Activated CD8-positive, alpha-beta memory T cell treated with anti-CD3 and anti-CD28 coated beads, Interleukin-2, amount 10 ng/mL, durations not matched to agents 7 days and 5 days (primary cell): ENCODE measurements at places on chromosomes 12 and 14. TPM values are rescaled to one million over a fixed set of nuclear protein-coding genes. Genes with fewer than 3 reads are reported as not detected.
A peak's percentile ranks its signal among the peaks of the same experiment; 100 is the strongest.

The ADAM20 gene
- total RNA-seq = 0.53 TPM

The KRT82 gene
- total RNA-seq = not detected

The CLEC4D gene
- total RNA-seq = not detected

The TAS2R42 gene
- not detected for total RNA-seq

The COL2A1 gene
- total RNA-seq = 0.33 TPM

DNA sequence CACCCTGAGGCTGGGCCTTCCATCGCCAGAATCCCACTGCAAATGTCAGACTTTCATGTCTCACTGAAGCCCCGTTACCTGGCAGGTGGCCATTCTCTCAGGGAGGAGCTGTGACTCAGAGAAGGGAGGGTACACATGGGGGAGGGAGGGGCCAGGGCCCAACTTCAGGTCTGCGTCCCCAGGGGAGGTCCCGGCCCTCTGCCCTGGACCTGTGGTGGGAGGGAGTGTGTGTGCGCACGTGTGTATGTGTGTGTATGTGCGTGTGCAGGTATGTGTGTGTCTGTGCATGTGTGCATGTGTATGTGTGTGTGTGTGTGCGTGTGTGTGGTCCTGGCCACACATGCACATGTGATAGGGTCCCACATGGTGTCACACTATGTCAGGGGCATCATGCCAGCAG lies 50.9 kb downstream of the MVK start:
- no peaks in the 10 kb centered on the region for H3K36me3 ChIP-seq
- no peaks in the 10 kb centered on the region for H3K4me1 ChIP-seq
- H3K27ac ChIP-seq = no peak overlapping the region
- no peak overlapping the region for H3K4me3 ChIP-seq
- H3K27me3 ChIP-seq = peaks cover 30% of the 10 kb centered on the region

DNA sequence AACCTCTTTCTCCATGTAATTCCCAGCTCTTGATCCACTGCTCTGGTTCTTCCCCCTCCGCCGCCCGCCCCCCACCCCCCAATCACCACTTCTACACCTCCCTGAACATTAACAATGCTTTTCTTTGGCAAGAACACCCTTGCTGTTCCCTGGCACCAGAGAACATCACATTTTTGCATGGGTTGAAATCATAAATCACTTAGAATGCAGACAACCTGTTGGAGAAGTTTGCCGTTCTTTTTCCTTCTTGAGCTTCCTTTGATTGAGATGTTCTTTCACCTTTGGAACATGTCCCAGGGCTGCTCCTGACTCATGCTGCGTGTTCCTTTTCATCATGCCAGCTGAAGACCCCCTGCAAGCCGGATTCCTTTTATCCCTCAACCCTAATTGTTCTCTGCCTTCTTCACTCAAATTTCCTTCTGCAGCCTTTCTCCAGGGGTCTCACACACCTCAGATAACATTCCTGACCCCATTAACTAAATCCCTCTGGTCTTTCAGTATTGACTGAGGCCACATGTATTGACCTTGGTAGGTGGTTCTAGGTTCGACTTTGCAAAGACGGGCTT lies 294.1 kb upstream of the TMPO start:
- no peak overlapping the region for H3K27ac ChIP-seq
- no peaks in the 10 kb centered on the region for H3K27me3 ChIP-seq
- no peak overlapping the region for H3K4me3 ChIP-seq
- H3K36me3 ChIP-seq = no peaks in the 10 kb centered on the region

DNA sequence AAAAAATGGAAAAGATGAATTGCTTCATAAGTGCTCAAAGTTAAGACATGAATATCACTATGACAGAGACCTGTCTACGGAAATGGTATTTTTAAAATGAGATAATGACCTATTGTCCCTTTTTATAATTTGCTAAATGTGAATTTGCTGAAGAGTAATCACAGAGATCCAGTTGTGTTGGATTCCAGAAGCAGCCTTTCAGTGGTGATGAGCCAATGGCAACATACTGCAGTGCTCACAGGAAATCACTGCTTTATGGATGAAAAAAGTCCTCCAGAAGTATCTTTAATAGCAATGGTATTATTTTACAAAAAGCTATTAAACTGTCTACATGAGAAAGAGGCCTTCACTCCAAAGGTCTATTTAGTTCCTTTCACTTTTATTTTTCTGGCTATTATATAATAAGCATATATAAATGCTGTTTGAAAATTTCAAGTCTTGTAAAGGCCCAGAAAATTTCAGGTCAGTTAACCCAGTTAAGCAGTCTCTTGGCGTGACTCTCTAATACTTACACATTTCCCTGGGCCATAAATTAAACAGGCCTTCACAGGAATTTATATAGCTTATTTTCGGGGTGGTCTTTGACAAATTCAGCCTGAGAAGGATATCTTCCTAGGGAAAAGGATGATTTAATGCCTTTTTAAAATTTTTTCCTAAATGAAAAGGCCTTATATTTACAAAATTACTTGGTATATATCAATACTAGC lies 55.4 kb downstream of the KCNJ8 start:
- no peaks in the 10 kb centered on the region for H3K36me3 ChIP-seq
- no peak overlapping the region for H3K4me3 ChIP-seq
- H3K4me1 ChIP-seq = no peaks in the 10 kb centered on the region
- H3K27ac ChIP-seq = no peak overlapping the region
- DNase-seq = no peak

- H3K27ac ChIP-seq = no peak overlapping the region
- H3K4me3 ChIP-seq = no peak overlapping the region
- H3K27me3 ChIP-seq = no peaks in the 10 kb centered on the region
- peaks cover 59% of the 10 kb centered on the region for H3K36me3 ChIP-seq
- peaks cover 16% of the 10 kb centered on the region for H3K4me1 ChIP-seq
Observed at GRCh38 chr12:10220398-10221077, 7.9 kb downstream of the GABARAPL1 start.

DNA sequence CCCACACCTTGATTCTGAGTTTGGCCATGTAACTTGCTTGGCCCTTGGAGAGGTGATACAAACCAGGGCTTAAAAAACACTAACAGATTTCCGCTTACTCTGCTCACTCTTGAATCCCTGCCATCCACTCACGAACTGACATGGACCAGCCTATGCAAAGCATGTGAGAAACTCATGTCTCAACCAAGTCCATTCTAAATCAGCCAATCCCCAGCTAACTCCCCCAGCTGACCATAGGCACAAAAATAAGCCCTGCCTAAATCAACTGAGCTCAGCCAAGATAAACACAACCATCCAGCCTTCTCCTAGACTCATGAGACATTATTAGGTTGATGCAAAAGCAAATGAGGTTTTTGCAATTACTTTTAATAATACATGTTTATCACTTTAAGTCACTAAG lies 353.9 kb upstream of the TBX3 start:
- H3K4me3 ChIP-seq = no peak overlapping the region
- H3K27me3 ChIP-seq = no peaks in the 10 kb centered on the region
- H3K4me1 ChIP-seq = no peaks in the 10 kb centered on the region
- DNase-seq = no peak

DNA sequence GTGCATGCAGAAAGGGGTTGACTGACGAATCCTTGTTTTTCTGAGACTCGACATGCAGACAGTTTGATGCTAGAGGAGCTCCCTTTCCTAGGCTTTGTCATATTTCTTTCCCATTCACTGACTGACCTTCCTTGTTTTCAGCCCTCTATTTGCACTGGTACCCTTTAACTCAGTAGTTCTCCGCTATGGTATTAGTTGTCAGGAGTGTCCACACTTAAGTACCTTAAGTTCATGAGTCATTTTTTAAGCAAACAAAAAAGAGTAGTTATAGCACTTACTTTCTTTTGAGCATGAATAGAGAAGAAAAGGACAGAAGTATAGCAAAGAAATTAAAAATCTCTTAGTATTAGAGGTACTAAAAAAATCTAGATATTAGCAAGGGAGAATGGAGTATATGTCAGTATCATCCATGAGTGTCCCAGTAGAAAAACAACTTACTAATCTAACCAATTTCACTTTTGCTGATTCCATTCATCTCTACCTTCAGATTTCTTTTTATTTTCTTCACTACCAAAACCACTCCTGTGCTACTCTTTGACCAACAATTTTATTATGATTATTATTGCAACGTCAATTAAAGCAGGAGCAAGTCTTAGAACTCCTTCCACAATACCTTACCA lies 8.3 kb downstream of the ATP2B1 start:
- H3K4me3 ChIP-seq = no peak overlapping the region
- H3K27me3 ChIP-seq = no peaks in the 10 kb centered on the region
- H3K36me3 ChIP-seq = peaks cover 9% of the 10 kb centered on the region
- no peak for DNase-seq
- no peak overlapping the region for H3K27ac ChIP-seq

- H3K27ac ChIP-seq = peak overlapping the region; percentile 41
- H3K4me3 ChIP-seq = no peak overlapping the region
- peaks cover 13% of the 10 kb centered on the region for H3K36me3 ChIP-seq
- no peaks in the 10 kb centered on the region for H3K27me3 ChIP-seq
- DNase-seq = no peak
- peaks cover 11% of the 10 kb centered on the region for H3K4me1 ChIP-seq
Observed at GRCh38 chr14:50335389-50335788, 23.3 kb downstream of the DMAC2L start.

DNA sequence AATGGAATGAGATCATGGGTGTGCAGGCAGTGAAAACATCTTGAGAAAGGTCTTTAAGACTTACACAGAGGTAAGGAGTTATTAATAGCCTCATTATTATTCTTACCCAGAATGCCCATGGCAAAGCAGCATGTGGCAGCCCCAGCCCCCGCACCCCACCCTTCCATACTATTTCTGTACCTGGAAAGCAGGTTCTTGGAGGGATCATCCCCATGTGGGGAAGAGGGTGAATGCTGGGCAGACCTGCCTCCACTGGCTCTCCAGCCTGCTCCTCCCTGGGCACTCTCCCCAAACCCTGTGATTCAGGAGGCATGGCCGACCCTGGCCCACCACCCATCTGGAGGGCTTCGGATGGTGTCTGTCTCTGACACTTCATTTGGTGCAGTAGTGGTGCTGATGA lies 28.3 kb downstream of the NPC2 start:
- H3K36me3 ChIP-seq = no peaks in the 10 kb centered on the region
- no peak overlapping the region for H3K4me3 ChIP-seq
- H3K27me3 ChIP-seq = peaks cover 5% of the 10 kb centered on the region
- no peaks in the 10 kb centered on the region for H3K4me1 ChIP-seq
- H3K27ac ChIP-seq = no peak overlapping the region
- DNase-seq = no peak

DNA sequence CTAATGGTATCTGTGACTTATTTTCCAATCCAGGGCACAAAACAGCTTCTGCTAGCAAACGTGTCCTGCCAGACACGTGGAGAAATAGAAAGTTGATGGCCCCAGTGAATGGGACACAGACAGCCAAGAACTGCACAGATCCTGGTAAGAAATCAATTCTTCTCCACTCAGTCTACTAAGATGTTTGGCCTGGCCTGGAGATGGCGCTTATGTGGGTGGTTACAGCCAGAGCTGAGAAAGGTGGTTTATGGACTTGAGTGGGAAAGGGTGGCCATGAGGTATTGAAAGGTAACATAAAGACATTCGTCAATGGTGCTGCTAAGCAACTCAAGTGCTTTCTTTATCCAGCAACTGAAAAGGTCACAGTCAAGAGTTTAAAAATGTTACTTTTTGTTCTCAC lies 2.9 kb downstream of the SLC24A4 start:
- peaks cover 3% of the 10 kb centered on the region for H3K4me1 ChIP-seq
- H3K36me3 ChIP-seq = no peaks in the 10 kb centered on the region
- H3K27ac ChIP-seq = no peak overlapping the region
- DNase-seq = no peak
- no peak overlapping the region for H3K4me3 ChIP-seq
- H3K27me3 ChIP-seq = peaks cover 56% of the 10 kb centered on the region

- H3K36me3 ChIP-seq = no peaks in the 10 kb centered on the region
- no peak for DNase-seq
- peak overlapping the region; percentile 80 for H3K4me3 ChIP-seq
- H3K27ac ChIP-seq = peak overlapping the region; percentile 88
Observed at GRCh38 chr12:55737581-55738122, 5.3 kb upstream of the GDF11 start.

GRCh38 chr12:8493084-8493483 lies 20.2 kb upstream of the CLEC4D start:
- H3K27ac ChIP-seq = peak overlapping the region; percentile 26
- peaks cover 75% of the 10 kb centered on the region for H3K27me3 ChIP-seq
- DNase-seq = peak; percentile 85
- H3K4me3 ChIP-seq = no peak overlapping the region
